Fibroblast of skin of scalp (primary cell): ENCODE measurements at places on chromosomes 3 and 15.

GRCh38 chr3:127612966-127613365 lies 14.8 kb downstream of the MCM2 start:
- DNase-seq = no peak

- no peak for DNase-seq
Measured at GRCh38 chr3:24151594-24151993, 206.5 kb downstream of the NR1D2 start.

GRCh38 chr3:107999215-107999775 lies 91.5 kb downstream of the CD47 start:
- peak; percentile 27 for DNase-seq

DNA sequence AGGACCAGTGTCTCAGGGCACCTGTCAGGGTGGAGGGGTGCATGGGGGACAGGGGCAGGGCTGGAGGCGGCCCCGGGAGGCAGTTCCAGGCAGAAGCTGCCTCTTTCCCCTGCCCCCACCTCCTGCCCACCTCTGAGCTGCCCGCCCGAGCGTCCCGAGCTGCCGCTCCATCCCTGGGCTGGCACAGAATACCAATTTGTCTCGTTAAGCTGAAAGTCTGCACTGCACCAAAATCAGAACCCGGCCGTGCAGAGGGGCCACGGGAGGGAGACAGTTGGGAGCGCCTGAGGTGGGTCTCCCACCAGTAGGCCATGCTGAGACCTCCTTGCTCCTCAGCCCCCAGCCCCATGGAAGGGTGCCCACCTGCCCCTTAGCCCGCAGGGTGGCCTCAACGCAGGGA lies 1.3 kb upstream of the ATP2B2 start:
- DNase-seq = no peak

DNA sequence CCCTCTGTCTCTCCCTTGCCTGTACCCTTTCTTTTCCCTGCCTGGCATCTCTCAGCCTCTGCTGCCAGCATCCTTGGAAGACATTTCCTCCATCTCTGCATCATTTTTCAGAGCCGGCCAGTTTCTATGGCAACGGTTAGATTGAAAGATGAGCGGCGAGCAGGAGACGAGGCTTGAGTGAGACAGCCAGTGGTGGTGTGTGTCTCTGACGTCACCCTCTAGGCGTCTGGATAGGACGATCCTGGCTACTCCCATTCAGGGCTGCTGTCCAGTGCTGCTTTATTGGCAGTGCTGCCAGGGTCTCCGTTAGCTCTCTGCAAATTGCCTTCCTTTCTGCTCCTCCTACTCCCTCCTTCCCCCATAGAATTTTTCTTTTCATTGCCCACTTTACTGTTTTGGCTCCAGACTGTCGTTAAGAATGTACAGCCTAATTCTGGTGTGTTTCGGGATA lies 57.9 kb downstream of the TRAK1 start:
- peak; percentile 82 for DNase-seq

GRCh38 chr3:127673191-127674100 lies 694 bp downstream of the ABTB1 start:
- peak; percentile 59 for DNase-seq

DNA sequence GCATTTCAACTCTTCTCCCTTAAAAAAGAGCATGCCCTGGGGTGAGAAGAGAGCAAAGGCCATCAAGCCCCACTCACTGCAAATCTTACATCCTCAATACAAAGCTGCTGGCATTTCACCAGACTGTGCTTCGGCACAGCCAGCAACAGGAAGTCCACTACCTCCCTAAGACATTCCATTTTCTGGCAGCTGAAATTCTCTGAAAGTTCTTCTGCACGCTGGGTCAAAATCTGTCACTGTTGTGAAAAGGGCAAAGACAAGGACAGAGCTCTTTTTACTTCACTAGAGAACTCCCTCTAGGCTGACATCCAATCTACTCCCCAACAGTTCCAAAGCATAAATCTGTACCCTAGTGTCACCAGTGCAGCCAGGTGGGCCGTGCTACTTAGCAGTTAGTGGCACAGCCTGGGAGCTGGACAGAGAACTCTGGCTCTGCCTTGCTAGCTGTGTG lies 6.3 kb downstream of the MTMR10 start:
- DNase-seq = peak; percentile 39

GRCh38 chr3:171731691-171732090 lies 78.6 kb downstream of the PLD1 start:
- DNase-seq = no peak
